ENCODE measurements at places on chromosomes 5 and 9.

DNA sequence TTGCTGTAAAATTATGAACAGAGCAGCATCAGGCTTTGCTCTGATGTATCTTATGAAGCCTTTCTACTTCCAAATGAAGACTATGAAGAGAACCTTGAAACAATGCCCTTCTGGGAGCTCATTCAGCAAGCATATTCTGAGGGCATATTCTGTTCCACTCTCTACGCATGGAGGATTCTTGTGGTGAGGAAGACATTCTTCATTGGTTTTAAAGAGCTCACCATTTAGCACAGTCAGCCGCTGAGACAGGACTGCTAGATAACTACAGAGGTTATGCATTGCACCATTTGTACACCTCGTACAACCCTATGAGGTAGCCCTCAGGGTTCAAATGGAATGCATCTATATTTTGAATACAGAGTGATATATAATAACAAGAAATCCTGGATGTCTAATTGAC, 61.0 kb downstream of the INVS start:
- no peak for DNase-seq

GRCh38 chr5:96957254-96958049, 21.6 kb downstream of the LNPEP start:
- no peak for DNase-seq

GRCh38 chr9:698276-698675, 143.2 kb upstream of the DMRT1 start:
- no peak for DNase-seq

GRCh38 chr5:148875205-148875875, 48.9 kb downstream of the ADRB2 start:
- no peak for DNase-seq

GRCh38 chr5:33297760-33298216, 143.0 kb upstream of the TARS1 start:
- DNase-seq, result no peak

GRCh38 chr9:86322973-86323644, 31.1 kb downstream of the TUT7 start:
- DNase-seq, result no peak

DNA sequence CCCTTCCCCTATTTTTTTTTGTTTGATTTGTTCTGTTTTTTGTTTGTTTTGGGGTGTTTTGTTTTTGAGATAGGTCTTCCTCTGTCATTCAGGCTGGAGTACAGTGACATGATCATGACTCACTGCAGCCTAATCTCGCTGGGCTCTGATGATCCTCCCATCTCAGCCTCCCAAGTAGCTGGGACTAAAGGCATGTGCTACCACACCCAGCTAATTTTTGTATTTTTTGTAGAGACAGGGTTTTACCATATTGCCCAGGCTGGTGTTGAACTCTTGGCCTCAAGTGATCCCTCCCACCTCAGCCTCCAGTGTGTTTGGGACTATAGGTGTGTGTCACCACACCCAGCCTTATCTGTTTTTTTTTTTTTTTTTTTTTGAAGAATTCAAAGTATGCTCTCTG, 605.4 kb downstream of the DNAH5 start:
- no peak for DNase-seq

DNA sequence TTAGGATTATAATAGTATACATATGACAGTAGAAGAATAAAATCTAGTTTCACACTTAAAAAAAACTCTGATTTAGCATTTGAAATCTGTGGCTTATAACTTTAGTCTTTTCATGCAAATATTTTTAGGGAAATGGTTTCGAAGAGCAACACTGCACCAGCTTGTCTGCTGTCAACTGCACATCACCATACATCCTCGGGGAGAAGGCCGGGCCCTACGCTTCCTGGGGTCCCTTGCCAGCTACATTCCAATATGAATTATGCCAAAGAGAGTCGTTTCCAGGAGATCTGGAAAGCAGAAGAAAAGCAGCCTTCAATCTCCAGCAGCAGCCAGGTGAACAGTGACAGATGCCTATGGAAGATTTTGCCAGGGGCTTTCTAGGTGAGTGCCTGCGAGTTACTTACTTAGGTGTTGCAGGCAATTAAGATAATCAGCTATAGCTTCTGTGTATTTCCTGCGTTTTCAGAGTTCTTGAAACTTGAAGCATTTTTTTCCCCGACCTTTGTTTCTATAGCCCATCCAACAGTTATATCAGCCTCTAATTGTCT, 166.8 kb downstream of the TRPM3 start:
- no peak for DNase-seq

DNA sequence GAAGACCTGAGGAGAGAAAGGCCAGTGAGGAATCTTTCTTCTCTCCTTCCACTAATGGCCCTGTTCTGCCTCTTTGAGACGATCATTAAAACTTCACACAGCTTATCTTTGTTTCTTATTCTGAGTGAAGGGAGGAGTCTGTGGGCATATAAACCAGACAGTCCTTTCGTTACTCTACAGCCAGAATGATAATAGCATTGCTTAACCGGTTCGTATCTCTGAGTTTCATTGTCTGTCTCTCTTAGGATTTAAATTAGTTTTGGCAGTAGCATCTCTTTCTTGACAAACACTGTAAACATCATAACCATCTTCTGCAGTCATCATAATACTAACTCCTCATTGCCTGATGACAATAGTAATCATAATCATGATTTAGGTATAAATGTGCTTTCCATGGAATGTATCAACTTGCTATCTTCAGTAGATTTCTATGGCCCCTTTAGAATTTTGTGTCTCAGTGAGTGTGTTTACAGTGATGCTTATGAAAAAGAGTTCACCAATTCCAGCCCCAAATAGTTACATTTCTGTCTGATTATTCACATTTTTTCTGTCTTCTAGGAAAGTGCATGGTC, 618.8 kb upstream of the KLF4 start:
- no peak for DNase-seq

GRCh38 chr5:2891781-2892180, 140.3 kb upstream of the IRX2 start:
- no peak for DNase-seq

GRCh38 chr5:106454651-106455415, 1215.9 kb downstream of the EFNA5 start:
- no peak for DNase-seq

DNA sequence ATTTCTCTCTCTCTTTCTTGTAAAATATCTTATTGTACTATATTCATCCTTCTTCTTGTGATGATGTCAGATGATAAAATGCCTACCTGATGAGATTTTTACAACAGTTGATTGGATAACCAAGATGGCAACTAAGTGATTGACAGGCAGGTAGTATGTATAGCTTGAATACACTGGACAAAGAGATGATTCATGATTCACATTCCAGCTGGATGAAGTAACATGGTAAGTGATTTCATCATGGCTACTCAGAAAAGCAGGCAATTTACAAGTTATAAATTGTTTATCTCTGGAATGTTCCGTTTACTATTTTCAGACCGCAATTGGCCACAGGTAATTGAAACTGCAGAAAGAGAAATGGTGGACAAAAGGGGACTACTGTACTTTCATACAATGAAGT, 1471.7 kb upstream of the C9orf72 start:
- DNase-seq, result no peak

- no peak for DNase-seq
These were observed 23.0 kb upstream of the PPP1R26 start for GRCh38 chr9:135456436-135457104.

DNA sequence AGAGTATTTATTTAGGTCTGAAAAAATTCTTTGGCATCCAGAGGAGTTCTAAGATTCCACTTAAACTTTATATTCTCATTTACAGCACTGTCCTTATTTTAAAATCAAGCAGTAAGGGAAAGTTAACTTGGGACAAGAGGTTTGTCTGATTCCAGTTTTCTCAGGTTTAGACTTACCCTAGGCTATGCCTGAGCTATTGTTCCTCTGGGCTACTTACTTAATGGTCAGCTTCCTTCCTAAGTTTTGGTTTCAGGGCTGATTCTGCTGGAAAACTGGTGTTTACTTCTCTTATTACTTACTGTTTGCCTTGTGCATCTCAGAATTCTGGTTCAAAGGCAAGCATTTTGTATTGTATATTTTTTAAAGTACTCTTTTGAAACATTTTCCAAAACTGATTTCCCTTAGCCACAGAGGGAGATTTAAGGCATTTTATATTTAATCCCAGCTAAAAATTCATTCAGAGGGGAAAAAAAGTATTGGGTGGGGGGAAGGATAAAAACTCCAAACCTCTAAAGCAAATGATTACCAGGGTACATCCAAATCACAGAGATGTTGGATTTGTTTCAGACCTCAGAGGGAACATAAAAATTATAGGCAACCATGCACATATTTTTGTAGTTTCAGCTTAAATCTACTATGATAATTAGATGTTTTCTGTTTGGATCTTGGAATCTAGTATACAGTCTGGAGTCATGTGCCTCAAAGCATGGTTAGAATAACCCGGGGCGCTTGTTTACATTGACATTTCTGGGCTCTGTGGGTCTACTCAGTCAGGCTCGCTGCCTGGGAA, 290.0 kb downstream of the ARHGAP26 start:
- no peak for DNase-seq

- no peak for DNase-seq
These were observed 323.8 kb downstream of the PRELID2 start for GRCh38 chr5:145511351-145511750.

- DNase-seq, result no peak
These were observed 48.7 kb downstream of the ANKDD1B start for GRCh38 chr5:75659791-75660450.

- DNase-seq, result no peak
These were observed 1.8 kb downstream of the RALGDS start for GRCh38 chr9:133119103-133119845.

DNA sequence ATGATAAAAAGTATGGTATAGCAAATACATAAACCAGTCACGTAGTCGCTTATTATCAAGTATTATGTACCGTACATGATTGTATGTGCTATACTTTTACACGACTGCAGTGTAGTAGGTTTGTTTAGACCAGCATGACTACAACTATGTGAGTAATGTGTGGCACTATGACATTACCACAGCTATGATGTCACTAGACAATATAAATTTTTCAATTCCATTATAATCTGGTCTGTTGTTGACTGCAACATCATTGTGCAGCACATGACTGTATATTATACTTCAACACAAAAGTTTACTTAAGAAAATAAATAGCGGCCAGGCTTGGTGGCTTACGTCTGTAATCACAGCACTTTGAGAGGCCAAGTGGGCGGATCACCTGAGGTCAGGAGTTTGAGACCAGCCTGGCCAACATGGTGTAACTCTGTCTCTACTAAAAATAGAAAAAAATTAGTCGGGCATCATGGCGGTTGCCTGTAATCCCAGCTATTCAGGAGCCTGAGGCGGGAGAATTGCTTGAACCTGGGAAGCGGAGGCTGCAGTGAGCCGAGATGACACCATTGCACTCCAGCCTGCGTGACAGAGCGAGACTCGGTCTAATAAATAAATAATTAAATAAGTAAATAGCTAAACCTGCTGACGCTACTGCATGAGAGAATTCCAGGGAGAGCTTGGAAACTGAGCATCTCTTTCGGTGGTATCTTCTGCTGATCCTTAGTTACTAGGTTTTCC, 24.6 kb upstream of the JADE2 start:
- DNase-seq, result no peak

DNA sequence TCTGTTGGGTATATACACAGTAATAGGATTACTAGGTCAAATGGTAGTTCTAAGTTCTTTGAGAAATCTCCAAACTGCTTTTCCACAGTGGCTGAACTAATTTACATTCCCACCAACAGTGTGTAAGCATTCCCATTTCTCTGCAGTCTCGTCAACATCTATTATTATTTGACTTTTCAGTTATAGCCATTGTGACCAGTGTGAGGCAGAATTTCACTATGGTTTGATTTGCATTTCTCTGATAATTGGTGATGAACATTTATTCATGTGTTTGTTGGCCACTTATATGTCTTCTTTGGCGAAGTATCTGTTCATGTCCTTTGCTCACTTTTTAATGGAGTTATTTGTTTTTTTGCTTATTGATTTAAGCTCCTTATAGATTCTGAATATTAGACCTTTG, 596.2 kb upstream of the DAB2 start:
- DNase-seq, result no peak

DNA sequence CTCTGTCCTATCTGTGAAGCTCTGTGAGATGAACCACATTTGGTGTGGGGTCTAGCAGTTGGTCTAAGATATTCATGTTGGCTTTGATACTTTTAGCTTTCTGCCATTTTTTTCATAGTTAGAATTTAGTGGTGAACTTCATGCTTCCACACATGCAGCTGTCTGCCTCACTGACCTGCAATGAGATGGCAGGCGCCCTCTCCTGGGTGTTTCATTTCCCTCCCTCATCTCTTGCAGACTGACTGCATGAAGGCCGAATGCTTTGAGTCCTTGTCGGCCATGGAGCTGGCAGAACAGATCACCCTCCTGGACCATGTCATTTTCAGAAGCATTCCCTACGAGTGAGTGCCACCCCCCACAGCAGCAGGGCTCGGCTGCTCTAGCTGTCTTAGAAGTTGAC, 26.1 kb upstream of the CKMT2 start:
- DNase-seq, result no peak

- DNase-seq, result no peak
These were observed 55.7 kb upstream of the EQTN start for GRCh38 chr9:27352457-27353165.

DNA sequence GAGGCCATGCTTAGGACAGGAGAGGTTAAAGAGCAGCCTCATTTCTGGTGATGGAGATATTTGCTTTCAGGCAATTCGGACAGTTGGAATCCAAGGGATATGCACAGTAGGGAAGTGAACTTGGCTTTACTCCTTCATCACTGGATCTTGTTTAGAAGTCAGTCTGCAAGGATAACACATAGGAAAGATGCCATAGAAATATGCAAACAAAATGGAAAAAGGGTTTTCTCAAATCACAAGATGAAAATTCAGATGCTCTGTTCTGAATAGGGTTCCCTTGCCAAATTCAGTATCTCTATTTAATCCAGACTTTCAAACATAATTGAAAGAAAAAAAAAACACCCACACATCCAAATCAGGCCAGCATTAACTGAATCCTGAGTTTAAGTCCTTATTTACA, 166.9 kb downstream of the MEF2C start:
- no peak for DNase-seq

DNA sequence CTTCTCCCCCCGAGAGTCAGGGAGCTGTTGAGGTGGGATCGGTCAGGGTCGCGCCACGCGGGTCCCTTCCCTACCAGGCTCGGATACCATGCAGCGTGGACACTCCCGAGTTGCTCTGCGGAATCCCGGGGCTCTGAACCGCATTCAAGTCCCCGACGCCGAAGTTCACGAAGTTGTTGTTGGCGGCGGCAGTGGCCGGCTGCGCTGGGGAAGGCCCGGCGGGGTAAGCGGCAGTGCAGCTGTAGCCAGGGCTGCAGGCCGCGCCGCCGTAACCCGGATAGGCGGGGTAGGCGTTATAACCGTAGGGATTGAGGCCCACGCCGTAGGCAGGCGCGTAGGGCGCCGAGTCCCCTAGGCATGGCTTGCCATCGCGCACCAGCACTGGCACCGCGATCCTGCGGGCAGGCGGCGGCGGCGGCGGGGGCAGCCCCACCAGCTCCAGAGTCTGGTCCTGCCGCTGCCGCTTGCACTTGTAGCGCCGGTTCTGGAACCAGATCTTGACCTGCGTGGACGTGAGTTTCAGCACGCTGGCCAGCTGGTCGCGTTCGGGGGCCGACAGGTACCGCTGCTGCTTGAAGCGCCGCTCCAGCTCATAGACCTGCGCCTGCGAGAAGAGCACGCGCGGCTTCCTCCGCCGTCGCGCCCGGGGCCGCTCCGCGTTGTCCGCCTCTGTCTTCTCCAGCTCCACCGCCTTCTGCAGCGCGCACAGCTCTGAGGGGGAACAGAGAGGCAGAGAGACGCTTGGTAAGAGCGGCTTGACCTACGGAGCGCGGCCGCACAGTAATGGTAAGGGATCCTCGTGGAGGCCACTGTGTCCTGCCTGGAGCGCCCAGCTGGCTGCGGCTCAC, 2.3 kb downstream of the NKX2-5 start:
- DNase-seq, result no peak

- DNase-seq, result no peak
These were observed 32.8 kb downstream of the VPS13A start for GRCh38 chr9:77210116-77210515.

- no peak for DNase-seq
These were observed 147.0 kb downstream of the PAM start for GRCh38 chr5:102902135-102902448.

Data from stimulated activated CD8-positive, alpha-beta memory T cell treated with anti-CD3 and anti-CD28 coated beads, Interleukin-2, amount 100 ng/mL, for 1 hour (primary cell).